Erythroblast (primary cell): ENCODE measurements at places on chromosomes 1 and 21.

DNA sequence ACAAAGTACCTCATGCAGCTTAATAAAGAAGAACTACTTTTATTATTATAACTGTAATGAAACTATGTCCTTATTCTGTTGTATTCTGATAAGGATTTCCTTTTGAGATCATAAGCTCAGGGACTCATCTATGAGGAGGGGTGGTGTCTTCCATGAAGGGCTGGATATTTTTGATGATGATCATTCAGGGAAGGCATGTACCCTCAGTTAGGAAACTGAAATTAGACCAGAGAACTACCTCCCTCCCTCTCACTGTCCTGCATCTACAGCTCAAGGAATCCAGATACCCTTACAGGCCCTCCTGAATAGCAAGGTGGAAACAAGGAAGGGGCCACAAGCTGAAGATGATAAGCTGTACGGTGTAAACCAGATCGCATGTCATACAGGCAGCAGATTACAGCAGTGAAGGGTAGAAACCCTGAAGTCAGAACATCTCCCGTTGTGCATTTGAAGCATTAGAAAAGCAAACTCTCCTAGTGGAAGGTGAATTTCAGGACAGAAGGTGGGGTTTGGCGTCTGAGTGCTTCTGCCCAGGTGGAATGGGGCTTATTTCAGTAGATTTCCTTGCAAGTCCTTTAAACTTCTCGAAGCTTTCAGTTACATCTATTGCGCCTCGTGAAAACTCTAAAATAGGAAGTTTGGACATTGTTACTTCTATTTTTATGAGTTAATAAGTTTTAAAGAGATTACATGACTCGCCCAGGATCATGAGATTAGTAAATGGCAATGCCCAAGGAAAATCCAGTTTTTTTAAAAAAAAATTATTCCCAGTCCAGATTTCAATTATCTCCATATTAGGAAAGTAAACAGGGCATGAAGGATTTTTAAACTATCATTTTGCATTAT lies 101.1 kb upstream of the HNRNPU start:
- DNase-seq = no peak

GRCh38 chr1:159071970-159072582 lies 4.5 kb downstream of the AIM2 start:
- DNase-seq = peak; percentile 74

- DNase-seq = peak; percentile 67
These were observed 23.6 kb downstream of the LAMC2 start for GRCh38 chr1:183209533-183210158.

DNA sequence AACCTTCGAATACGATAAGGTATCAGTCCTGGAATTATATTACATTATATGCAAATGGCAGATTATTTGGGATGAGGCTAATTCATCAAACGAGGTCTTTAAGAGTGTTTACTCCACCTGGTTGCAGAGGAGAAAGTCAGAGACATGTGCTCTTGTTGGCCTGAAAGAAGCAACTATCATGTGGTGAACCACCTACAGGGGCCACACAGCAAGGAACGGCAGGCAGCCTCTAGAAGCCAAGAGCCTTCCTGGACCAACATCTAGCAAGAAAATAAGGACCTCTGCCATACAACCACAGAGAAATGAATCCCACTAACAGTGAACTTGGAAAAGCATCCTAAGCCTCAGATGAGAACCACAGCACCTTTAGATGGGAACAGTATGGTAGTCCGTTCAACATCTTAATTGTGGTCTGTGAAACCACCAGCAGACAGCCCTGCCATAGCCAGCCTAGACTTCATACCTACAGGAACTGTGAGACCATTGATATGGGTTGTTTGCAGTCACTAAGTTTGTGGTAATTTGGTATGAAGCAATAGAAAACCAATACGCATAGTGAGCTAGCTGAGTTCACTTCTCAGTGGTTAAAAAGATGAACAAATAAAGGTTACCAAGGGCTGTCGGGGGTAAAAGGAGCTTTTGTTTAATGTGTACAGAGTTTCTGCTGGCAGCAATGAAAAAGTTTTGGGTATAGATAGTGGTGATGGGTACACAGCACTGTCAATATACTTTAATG lies 345.7 kb upstream of the RUNX1 start:
- DNase-seq = no peak

DNA sequence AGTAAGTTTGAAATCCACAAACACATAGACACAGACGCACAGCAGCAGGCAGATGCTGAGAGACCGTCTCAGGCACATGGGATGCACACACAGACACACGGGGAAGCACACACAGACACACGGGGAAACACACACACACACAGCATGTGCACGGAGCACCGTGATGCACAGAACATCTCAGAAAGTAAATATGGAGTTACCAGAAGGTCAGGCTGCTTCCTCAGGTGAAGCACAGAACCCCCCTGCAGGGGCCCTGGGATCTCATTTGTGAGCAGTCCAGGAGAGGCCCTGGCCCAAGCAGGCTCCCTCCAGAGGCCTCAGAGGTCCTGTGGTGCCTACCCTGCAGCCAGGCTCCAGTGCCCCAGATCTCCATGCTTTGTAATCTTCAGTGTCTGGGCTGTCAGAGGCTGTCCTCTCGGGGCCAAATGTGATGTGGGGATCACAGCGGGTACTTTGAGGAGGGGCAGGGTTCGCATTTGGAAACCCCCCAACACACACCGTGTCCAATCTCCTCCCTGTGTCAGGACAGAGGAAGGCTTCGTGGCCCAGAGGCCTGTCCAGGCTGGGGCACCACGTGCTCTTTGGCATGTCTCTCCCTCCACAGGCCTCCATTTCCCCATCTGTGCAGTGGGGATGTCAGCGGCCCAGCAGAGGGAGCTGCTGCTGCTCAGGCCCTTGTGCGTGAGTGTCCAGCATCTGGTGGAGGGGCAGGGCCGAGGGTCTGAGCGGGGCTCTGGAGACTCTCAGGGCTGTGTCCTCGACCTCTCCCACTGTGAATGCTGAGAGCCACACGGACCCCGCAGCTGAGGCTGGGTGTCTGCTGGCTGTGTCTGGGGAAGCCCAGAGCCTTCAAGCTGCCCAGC lies 23.0 kb upstream of the PRSS38 start:
- DNase-seq = no peak

- DNase-seq = no peak
These were observed 104.8 kb downstream of the CSMD2 start for GRCh38 chr1:34060187-34060730.

DNA sequence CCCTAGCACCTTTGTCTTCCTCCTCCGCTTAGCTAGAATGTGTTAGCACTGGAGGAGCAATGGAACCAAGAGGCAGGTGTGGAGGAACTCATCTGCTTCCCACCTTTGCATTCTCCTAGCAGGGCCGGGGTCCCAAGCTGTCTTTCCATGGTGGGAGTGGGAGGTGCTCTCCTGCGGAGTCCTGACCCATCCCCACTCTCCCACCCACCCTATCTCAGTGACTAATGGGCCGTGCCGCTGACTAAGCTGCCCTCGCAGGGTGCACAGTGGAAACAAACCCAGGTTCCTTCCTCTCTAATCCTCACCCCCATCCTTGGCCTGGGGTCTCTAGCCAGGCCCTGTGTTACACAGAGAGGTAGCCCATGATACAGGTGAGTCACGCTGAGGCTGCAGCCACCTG lies 177.5 kb downstream of the HIVEP3 start:
- DNase-seq = no peak

DNA sequence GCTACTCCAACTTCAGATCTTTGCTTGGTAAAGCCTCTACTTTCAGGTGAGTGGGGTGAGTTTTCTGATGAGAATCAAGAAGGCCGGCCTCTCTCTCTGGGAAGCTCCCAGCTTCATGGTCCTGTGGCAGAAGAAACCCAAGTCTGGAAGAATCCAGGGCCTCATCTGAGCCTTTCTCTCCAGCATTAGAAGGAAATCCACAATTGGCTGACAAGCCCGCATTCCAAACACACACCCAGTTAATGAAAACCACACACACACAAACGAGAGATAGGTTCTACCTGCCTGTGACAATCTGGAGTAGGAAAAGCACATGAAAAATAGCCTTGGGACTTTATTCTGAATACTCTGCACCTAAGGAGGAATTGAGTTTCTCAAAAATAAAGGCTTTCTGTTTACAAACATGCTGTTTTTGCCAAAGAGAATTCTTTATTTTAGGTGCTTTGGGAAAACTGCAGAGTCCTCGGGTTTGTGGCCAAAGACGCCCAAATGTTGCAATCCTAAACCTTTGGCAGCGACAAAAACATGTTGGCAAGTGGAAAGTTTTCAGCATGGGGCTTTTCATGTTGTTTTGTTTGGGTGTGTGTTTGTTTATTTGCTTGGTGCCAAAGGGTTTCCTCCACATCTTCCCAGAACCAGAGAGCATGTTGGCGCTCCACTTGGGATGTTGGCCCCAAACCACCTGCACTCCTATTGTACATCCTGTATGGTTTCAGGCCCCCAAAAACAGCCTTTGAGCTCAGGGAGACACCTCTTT lies 216.2 kb downstream of the SETD4 start:
- DNase-seq = no peak

GRCh38 chr1:84000196-84000885 lies 1.4 kb upstream of the TTLL7 start:
- no peak for DNase-seq

DNA sequence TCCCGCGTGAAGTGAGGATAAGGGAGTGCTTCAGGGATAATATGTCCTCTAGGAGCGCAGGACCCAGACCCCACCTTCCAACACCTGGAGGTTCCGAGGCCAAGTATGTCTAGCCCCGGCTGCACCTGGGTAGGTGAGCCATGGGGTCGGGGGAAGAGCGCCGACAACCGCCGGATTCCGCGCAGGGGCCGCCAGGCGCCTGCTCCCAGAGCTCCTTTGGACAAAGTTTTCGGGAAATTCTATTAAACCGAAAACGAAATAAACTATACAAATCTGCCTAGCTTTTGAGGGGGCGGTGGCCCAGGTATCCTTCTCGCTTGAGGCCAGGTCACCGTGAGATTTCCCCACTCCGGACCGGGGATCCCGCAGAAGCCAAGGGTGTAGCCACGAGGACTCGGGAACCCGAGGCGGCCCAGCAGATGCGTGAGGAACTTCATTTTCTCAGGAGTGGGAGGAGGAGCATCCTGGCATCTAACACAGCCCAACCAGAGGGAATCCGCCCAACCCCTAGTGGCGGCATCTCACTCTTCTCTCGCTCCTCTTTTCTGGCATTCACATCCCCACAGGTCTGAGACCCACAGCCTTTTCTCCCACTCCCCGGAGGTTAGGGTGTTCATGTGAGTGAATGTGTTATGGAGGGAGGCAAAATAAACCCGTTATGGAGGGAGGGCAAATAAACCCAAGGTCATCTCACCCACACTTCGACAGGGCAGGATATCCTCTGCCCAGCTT lies 2.3 kb upstream of the DMRTA2 start:
- DNase-seq = no peak

DNA sequence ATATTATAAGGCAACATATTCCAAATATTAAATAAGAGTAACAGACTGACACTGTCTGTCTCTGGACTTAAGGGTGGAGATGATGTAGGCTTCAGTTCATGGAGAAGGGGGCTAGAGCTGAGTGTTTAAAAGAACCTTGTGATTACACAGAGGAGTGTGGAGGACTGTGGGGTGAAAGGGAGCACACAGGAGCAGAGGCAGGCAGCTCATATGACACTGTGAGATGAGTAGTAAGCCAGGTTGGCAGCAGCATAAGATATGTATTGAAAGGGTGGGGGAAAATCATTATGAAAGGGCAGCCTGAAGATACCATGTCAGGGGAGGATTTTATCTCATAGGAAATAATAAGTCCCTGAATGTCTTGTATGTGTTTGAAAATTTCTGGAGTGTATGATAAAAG lies 104.5 kb downstream of the AK5 start:
- DNase-seq = no peak

- DNase-seq = no peak
These were observed 74.2 kb upstream of the COX20 start for GRCh38 chr1:244761279-244761678.

- DNase-seq = no peak
These were observed 20.7 kb upstream of the DNASE2B start for GRCh38 chr1:84377480-84378095.

DNA sequence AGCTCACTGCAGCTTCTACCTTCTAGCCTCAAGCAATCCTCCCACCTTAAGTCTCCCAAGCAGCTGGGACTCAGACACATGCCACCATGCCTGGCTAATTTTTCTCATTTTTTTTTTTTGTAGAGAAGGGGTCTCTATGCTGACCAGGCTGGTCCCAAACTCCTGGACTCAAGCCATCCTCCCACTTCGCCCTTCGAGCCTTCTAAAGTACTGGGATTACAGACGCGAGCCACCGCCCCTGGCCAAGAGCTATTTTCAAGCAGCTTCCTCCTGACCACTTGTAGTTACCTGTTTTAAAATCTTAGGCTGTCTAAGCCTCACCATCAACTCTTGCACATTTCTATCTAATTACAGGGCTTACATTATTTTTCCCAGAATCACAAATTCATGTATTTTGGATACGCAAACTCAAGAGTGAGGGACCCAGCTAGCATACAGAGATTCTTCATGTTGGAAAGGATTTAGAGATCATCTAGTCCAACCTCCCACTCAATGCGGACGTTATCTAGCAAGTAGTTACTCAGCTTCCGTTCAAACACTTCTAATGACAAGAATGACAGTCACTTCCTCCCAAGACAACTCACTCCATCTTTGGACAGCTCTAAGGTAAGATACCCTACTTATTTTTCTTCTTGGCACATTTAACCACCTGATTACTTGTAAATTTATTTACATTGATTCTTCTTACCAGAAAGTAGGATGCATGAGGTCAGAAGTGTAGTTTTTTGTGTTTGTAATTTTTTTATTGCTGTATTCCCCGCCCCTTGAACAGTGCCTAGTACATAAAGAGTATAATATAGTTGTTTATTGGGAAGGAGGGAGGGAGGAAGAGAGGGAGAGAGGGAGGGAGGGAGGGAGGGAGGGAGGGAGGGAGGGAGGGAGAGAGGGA lies 65.4 kb downstream of the LUZP1 start:
- DNase-seq = no peak

- DNase-seq = no peak
These were observed 41.0 kb downstream of the ZFYVE9 start for GRCh38 chr1:52182874-52183400.

GRCh38 chr1:41626616-41627375 lies 142.3 kb upstream of the EDN2 start:
- DNase-seq = no peak

GRCh38 chr1:197675583-197676208 lies 99.6 kb downstream of the DENND1B start:
- DNase-seq = peak; percentile 11

DNA sequence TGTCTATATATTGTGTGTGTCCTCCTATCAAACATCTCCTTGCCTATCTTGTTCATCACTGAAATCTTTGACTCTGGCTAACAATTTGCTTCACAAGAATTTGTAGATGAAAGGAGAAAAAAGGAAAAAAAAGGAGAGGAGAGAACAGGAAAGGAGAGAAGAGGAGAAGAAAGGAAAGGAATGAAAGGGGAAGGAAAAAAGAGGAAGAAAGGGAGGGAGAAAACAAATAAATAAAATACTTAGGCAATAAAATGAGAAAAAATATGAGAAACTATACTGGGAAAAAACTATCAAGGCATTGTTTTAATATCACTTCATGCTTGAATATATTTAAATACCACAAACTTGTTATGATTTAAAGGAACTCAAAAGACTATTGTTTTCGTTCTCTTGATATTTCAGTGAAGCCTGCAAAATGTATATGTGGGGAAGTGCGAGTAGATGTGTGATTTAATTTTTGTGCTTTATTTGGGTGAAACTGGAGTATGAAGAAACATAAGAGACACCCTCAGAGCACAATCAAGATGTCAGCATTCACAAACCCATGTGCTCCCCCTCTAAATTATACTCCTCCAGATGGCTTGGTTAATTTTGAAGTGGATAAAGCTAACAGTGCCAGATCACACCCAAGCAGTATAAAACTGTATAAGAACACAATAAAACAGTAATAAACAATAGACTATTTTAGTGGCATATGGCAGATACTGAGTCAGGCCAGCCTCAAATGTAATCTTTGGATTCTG lies 205.7 kb upstream of the SAMSN1 start:
- no peak for DNase-seq
